HS-27A (cell line): ENCODE measurements at places on chromosomes 6 and 20.
A peak's percentile ranks its signal among the peaks of the same experiment; 100 is the strongest.

GRCh38 chr20:24668384-24668702 is 198.9 kb downstream of the SYNDIG1 start:
- DNase-seq: no peak

DNA sequence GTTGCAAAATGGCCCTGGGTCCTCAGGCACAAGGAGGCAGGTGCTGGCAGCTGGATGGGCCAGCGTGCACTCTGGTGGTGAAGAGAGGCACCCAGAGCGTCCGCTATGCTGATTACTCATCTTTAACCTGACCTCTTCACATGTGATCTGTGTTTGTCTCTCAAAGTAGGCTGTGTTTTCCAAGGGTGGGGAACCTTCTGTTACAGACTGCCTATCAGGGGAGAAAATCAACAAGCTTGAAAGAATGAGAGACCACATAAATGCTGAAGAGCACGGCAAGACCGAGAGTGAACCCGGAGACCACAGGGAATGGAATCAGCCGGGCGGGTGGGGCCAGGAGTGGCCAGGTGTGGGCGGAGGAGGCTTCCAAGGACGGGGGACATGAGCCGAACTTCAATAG is 16.2 kb downstream of the BNIP5 start:
- DNase-seq: no peak

DNA sequence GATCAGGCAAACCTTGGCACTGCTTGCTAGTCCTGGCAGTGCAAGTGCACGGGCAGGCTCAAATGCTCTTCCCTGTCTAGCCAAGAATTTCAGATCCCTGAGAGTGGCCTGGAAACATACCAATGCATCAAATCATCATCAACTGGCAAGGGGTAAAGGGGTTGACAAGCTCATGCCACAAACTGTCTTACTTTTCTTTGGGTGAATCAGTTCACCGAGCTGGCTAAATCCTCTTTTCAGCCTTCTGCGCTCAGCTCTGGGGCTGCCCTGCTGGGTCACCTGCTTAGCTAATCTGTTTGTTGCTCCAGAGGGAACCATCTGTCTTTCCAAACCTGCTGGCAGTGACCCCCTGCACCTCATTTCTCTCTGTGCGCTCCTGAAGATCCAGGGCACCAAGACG is 59.5 kb downstream of the LYRM4 start:
- no peak for DNase-seq

DNA sequence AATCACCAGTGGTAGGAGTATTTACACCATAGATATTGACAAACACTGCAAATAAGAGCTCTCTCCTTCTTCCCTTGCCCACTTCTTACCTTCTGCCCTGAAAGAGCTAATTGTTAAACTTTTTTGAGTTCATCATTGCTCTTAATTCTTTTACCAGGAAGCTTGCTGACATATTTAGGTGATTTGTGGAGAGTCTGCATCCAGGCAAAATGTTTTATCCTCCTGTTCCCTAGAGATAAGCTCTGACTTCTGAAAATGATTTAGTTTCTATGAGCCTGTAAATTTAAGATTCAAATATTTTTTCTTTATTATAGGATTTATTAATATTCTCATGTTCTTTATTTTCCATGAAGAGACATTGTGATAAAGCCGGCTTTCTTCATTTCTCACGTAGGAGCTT is 81.5 kb downstream of the ADGRB3 start:
- no peak for DNase-seq

DNA sequence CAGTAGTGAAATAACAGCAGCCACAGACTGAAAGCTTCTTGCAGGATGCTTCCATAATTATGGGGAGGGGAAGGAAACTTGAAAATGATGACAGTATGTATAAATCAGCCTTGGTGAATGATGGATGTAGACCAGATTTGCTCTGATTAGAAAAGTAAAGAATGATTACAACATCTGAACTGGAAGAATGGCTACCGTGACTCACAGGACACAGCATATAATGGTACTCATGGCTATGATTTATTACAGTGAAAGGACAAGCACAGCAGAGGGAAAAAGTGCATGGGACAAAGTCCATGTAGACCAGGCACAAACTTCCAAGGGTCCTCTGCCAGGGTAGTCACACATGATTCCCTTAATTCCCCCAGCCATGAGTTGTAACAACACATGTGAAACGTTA is 70.7 kb upstream of the POPDC3 start:
- DNase-seq: no peak

GRCh38 chr20:33673410-33674293 is 576 bp downstream of the NECAB3 start:
- DNase-seq: no peak

- no peak for DNase-seq
Observed at GRCh38 chr6:19382676-19383075, 454.5 kb upstream of the ID4 start.

GRCh38 chr20:21513881-21514540 is at the start of gene NKX2-2:
TSS of gene NKX2-2 (minus strand) at chr20:21514064. CDS start at chr20:21513669, 395 bp downstream.
- DNase-seq: peak; percentile 11

DNA sequence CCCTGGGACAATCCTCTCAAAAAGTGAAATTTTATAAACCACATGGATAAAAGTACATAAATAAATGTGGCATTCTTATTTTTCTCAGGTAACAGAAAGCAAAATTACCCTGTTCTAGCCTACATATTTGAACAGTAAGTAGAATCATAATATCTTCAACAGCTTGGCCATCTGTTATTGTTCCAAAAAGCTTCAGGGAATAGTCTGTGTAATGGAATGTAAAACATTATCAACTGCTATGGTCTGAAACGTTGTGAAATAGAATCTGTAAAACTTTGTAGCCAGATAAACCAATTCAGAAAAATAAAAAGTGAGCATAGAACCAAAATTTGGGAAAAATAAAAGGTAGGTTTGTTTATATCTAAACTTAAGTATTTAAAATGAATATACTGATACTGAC is 114.7 kb downstream of the THEMIS start:
- no peak for DNase-seq

DNA sequence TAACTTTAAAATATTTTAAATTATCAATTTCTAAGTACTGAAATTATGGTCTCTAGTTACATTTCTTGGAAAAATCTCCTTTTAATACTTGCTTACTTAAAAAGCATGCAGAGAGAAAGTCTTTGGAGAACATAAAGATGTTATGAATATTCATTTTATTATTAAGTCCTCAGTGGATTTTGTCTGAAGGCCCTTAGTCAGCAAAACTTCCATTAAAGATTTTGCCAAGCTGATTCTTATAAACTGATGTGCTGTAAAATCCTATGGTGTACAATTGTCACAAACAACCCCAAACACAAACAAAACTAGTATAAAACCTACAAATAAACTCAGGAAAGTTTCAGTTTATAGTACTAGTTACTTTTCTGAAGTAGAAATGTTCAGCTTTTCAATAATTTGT is 372.7 kb downstream of the MEI4 start:
- no peak for DNase-seq

- DNase-seq: no peak
Observed at GRCh38 chr6:168496139-168496996, 55.4 kb downstream of the SMOC2 start.

DNA sequence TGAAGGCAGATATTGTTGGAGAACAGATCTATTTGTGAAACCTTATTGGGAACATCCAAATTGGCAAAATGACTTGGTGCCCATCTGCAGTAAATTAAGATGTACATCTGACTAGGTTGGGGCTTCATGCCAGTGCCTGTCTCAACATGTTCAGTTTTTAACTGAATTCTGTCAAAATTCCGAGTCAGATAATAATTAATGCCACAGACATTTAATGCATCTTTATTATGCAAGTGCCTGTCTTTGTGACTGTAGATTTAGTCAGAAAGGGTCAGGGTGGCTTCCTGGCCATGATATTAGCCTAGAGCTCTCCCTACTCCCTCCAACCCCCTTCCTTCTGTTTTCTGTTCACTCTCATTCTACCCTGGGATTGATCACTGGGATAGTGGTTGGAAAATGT is 199.3 kb upstream of the FLRT3 start:
- no peak for DNase-seq

DNA sequence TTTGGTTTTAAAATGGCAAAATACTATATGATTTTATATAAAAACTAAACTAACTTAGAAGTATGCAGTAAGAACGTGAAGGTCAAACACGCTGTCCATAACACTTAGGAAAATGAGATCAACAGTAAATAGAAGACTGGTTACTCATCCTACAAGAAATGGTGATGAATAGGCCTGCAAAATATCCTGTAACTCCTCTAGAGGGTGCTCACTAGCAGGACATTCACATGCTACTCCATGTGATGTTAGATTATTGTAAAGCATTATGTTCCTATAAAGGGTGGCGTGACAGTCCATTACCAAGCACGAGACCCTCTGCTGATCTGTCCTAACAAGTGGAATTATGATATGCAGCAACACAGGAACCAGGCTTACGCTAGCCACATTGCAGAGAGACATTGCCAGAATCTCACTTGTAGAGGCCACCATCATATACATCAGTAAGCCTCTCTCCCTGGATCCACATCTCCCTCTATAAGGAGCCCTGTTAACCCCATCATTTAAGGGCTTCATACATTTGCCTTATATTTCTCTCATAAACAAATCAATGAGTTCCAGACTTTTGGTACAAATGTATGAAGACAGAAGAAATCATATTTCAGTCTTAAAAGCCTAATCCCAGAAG is 18.0 kb upstream of the DEFB129 start:
- DNase-seq: peak; percentile 29

DNA sequence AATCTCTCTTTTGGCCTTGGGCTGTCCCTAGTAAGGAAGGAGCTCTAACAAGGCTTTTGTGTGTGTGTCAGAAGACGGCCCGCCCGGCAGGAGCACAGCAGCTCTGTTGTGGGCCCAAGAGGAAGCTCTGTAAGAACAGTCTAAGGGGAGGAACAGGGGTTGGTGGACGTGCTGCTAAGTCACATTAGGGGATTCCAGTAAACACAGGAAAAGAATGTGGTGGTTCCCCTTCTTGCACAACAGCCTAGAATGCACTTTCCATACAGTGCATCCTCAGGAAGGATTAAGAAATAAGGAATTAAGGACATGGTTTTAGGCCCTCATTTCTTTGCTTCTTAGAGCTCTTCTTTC is 114.5 kb downstream of the RNF144B start:
- DNase-seq: no peak

- DNase-seq: no peak
Observed at GRCh38 chr6:33197431-33198048, 2.9 kb downstream of the RXRB start.

DNA sequence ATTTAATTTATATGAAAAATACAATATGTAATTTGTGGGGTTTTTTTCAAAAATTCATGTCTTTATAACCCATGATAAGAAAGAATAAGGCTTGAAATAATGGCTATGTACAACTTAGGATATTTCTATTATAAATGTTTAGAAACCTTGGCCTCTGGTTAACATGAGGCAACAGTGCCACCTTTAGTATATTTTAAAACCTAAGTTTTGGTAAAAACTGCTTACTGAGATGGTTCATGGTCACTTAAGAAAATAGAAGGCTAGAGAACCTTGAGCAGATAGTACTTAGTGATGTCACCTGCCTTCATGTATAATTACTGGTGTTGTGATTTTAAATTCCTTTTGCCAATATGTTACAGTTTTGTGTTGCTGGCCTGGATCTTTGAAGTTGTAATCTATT is 176.4 kb downstream of the ADGB start:
- no peak for DNase-seq

GRCh38 chr6:125477844-125478243 is 176.1 kb upstream of the HDDC2 start:
- no peak for DNase-seq

GRCh38 chr6:153001767-153002612 is 519 bp downstream of the MTRF1L start:
- no peak for DNase-seq

DNA sequence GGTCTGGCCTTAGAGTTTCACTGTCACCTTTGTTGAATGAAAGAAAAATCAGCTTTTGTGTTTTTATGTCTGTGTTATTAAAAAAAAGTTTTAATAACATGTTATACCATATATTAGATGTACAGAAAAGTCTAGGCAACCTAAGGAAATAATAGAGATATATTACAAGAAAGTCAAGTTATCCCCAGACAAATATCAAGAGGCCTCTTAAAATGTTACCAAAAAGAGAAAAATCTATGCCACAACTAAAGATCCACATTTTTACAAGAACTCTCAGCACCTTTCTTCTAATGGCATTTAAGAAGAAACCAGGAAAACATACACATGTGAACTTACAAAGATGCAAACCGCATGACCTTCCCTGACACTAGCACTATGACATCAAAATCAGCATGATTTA is 26.8 kb downstream of the RAMACL start:
- DNase-seq: no peak

- DNase-seq: no peak
Observed at GRCh38 chr20:5974531-5974930, 24.1 kb downstream of the MCM8 start.

DNA sequence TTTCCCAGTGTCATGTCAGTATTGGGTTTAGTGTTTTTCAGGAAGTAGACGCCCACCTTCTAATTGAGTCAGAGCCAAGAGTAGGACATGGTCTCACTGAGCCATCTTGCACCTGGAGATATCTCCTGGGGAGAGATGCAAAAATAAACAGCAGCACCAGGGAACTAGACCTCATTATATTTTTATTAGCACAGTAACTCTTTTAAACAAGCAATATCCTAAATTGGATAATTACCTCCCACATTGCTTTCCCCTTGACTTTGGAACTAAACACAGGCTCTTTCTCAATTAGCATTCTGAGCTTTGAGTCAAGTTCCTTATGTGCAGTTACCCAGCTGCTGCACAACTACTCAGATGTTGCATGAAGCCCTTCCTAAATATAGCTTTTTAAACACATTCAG is 175.4 kb downstream of the IBTK start:
- DNase-seq: no peak

DNA sequence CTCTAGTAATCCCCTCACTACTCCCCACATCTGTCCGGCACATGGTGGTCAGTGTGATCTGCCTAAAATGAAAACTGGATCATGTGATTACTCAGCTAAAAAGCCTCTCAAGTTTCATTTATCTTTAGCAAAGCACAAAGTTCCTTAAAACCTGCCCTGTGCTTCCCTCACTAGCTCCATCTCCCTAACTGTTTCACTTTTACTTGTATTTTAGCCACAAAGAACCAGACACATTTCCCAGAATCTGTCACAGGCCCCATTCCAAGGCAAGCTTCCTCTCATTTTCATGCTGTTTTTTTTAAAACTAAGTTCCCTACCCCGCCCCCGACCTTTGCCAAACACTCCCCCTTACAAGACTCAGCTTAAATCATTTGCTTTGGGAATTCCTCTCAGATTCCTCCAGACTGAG is 8.9 kb upstream of the IGF2R start:
- DNase-seq: no peak

DNA sequence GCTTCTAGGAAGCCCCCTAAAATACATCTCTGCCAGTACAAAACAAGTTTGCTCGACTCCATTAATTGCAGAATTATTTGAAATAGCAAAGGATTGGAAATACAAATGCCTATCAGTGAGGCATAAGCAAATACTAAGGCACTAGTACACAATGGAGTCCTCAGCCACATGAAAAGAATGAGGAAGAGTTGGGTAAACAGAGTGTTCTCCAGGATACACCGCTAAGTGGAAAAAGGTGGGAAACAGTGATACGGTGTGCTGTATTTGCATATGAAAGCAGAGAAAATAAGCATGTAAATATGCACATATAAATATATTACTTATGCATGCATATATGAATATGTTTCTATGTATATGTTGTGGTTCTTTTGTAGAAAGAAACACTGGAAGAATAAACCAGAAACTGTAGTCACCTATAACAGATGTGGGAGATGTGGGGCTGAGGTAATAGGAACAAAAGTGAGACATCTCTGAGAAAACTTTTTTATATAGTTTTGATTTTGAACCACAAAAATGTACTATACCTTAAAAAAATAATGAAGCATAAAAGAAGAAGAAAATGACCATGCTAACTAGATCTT is 143.4 kb upstream of the MYLIP start:
- no peak for DNase-seq

- no peak for DNase-seq
Observed at GRCh38 chr6:28282926-28283325, 1.6 kb downstream of the PGBD1 start.
